GM23338 (cell line): ENCODE measurements at places on chromosomes 11 and 22.

DNA sequence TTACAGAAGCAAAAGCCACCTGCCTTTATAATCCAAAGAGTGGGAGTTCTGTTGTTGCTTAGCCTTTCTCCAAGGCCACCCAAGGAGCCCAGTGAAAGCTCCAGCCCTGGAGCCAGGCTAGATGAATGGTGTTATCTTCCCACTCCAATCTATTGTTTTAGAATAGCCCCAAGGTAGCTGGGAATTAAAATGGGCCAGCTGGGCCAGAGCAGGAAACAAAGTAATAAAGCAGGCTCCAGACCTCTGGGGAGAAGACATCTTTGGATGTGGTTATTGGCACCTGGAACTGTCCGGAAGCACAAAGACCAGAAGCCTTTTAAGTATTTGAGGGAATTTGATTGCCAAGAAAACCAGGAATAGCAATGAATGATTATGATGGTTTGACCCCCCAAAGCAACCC, 8.8 kb downstream of the C11orf96 start:
- no peaks in the 10 kb centered on the region for H3K27me3 ChIP-seq
- no peak overlapping the region for H3K4me3 ChIP-seq
- H3K27ac ChIP-seq, result no peak overlapping the region
- no peak for DNase-seq
- H3K4me1 ChIP-seq, result peaks cover 16% of the 10 kb centered on the region

- H3K27me3 ChIP-seq, result no peaks in the 10 kb centered on the region
- no peak overlapping the region for H3K27ac ChIP-seq
- peaks cover 4% of the 10 kb centered on the region; the same call in 1 of the 2 replicates for H3K4me1 ChIP-seq
- H3K36me3 ChIP-seq, result no peaks in the 10 kb centered on the region
- no peak overlapping the region for H3K4me3 ChIP-seq
- no peak for DNase-seq
These were observed 28.3 kb downstream of the TRMU start for GRCh38 chr22:46363611-46364321.

- no peaks in the 10 kb centered on the region; the same call in 1 of the 2 replicates for H3K36me3 ChIP-seq
- no peak within 1 kb of the TSS for H3K4me3 ChIP-seq
- no peaks in the 10 kb centered on the region for H3K4me1 ChIP-seq
- no peak within 1 kb of the TSS for H3K27ac ChIP-seq
- no peaks in the 10 kb centered on the region for H3K27me3 ChIP-seq
These were observed at the start of gene CRYBB3 for GRCh38 chr22:25199731-25200520. CRYBB3 (plus strand) TSS chr22:25199858; CDS start chr22:25201397, 1,539 bp downstream.

- H3K27me3 ChIP-seq, result no peaks in the 10 kb centered on the region
- H3K4me3 ChIP-seq, result no peak overlapping the region
- H3K27ac ChIP-seq, result no peak overlapping the region
- H3K4me1 ChIP-seq, result no peaks in the 10 kb centered on the region
- H3K36me3 ChIP-seq, result no peaks in the 10 kb centered on the region
- no peak for DNase-seq
These were observed 11.2 kb downstream of the MB start for GRCh38 chr22:35605851-35606481.

DNA sequence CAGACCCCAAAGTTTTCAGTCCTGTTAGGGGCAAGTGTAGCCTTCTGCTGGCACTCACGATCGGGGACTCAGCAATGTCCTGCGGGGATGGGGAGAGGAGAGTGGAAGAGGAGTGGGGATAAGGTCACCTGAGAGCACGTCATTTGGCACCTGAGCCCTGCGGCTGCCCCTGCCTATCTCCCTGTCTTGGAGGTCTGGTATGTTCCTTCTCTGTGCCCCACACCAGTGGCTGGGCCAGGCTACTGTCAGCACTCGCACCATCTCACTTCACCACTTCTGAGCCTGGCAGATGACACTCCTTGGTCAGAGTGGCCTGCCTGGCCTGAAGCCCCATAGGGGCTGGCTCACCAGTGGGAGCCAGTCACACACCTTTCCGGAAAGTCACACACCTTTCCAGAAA, 20.1 kb upstream of the CHADL start:
- no peak for DNase-seq
- no peaks in the 10 kb centered on the region for H3K4me1 ChIP-seq
- H3K36me3 ChIP-seq, result peaks cover 72% of the 10 kb centered on the region
- no peak overlapping the region for H3K4me3 ChIP-seq
- no peaks in the 10 kb centered on the region for H3K27me3 ChIP-seq

DNA sequence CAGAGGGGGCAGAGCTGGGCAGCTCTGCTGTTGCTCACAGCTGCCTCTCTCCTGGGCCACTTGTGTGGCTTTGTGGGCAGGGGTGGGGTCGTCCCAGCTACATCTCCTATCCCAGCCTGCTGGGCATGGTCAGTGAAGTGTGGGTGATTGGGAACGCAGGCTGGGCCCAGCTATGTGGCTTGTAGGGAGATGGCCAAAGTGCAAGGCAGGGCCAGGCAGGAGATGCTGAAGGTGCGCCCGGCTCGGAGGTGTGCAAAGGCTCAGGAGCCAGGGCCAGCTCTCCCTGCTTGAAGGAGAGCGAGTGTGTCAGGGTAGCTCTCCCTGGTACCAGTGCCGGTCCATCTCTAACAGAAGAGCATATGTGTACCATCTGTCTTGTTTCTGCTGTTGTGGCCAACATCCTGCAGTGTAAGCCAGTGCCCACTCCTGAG, 8.4 kb upstream of the RANBP1 start:
- no peaks in the 10 kb centered on the region for H3K4me1 ChIP-seq
- peaks cover 23% of the 10 kb centered on the region for H3K36me3 ChIP-seq

DNA sequence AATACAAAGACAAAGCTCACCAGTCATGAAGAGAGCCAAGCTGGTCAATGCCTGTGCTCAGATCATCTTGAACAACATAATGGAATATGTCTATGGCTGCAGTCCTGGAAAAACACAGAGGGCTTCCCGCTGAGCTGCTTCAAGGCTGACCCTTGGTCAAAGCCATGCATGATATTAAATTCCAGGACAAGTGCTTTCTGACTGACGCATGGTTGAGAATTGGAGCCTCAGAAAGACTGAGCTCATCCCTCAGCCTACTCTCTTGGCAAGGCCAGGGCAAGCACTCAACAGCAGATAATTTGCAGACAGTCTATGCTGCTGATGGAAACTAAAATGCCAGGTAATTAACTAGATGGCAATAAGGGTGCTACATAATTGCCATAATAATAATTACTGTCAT, 89.2 kb downstream of the GALNT18 start:
- H3K4me1 ChIP-seq, result no peaks in the 10 kb centered on the region
- no peak for DNase-seq
- H3K27ac ChIP-seq, result no peak overlapping the region
- H3K36me3 ChIP-seq, result no peaks in the 10 kb centered on the region
- H3K27me3 ChIP-seq, result no peaks in the 10 kb centered on the region

GRCh38 chr22:45163099-45163450, 650 bp upstream of the NUP50 start:
- peaks cover 46% of the 10 kb centered on the region for H3K4me1 ChIP-seq
- peak overlapping the region; percentile 80 for H3K4me3 ChIP-seq
- H3K27me3 ChIP-seq, result no peaks in the 10 kb centered on the region

DNA sequence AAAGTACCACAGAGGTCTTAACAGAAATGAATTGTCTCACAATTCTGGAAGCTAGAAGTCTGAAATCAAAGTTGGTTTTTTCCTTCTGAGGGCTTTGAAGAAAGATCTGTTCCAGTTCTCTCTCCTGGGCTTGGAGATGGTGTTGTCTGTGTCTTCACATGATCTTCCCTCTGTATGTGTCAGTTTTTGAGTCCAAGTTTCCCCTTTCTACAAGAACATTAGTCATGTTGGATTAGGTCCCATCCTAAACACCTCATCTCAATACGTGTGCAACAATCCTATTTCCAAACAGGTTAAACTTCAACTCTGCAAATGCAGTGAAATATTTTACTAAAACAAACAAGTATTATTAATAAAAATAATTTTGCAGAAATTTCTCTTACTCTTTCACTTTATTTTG, 3.1 kb upstream of the PTS start:
- no peaks in the 10 kb centered on the region for H3K36me3 ChIP-seq
- no peak for DNase-seq
- no peak overlapping the region for H3K4me3 ChIP-seq
- H3K27me3 ChIP-seq, result no peaks in the 10 kb centered on the region; the same call in 1 of the 2 replicates

GRCh38 chr11:126080161-126080941, 17.7 kb upstream of the CDON start:
- no peaks in the 10 kb centered on the region for H3K36me3 ChIP-seq
- DNase-seq, result no peak
- H3K27ac ChIP-seq, result no peak overlapping the region
- H3K4me1 ChIP-seq, result peaks cover 48% of the 10 kb centered on the region

- no peak overlapping the region for H3K4me3 ChIP-seq
- no peak overlapping the region for H3K27ac ChIP-seq
These were observed 23.7 kb downstream of the FAR1 start for GRCh38 chr11:13692172-13692571.

DNA sequence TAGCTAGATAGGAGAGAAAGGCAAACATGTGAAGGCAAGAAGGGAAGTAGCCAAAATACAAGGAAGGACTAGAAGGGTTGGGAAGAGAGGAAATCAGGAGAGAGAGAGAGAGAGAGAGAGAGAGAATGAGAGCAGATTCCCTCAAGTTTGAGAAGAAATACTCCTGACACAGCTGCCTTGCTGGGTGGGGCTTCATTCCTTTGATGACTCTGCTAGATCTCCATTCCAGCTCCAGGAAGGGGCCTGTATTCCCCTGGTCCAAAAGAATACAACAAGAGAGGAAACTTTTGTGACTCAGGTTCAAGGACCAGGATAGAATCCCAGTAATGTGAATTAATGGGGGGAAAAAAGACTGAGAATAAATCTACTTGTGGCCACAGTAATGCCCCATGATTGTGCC, 62.9 kb upstream of the SPON1 start:
- no peak for DNase-seq
- H3K27ac ChIP-seq, result no peak overlapping the region

- no peaks in the 10 kb centered on the region for H3K27me3 ChIP-seq
- no peak overlapping the region for H3K27ac ChIP-seq
- H3K36me3 ChIP-seq, result no peaks in the 10 kb centered on the region; the same call in 1 of the 2 replicates
- H3K4me3 ChIP-seq, result no peak overlapping the region
- no peak for DNase-seq
- peaks cover 28% of the 10 kb centered on the region for H3K4me1 ChIP-seq
These were observed 139.7 kb downstream of the NAV2 start for GRCh38 chr11:19852288-19852687.

- no peak overlapping the region for H3K27ac ChIP-seq
- no peak overlapping the region for H3K4me3 ChIP-seq
- H3K4me1 ChIP-seq, result no peaks in the 10 kb centered on the region
These were observed 191.6 kb downstream of the IGLL1 start for GRCh38 chr22:23388517-23388890.

GRCh38 chr11:68146704-68147474, 25.7 kb upstream of the CHKA start:
- H3K4me3 ChIP-seq, result no peak overlapping the region
- no peaks in the 10 kb centered on the region for H3K36me3 ChIP-seq
- H3K4me1 ChIP-seq, result no peaks in the 10 kb centered on the region
- DNase-seq, result no peak

GRCh38 chr11:115590254-115590653, 86.0 kb upstream of the CADM1 start:
- peaks cover 11% of the 10 kb centered on the region for H3K4me1 ChIP-seq
- no peak overlapping the region for H3K27ac ChIP-seq
- 0 out of 2 replicates have a peak overlapping the region, but pooled peaks have one; percentile 15 for H3K4me3 ChIP-seq
- peak; percentile 43 for DNase-seq

DNA sequence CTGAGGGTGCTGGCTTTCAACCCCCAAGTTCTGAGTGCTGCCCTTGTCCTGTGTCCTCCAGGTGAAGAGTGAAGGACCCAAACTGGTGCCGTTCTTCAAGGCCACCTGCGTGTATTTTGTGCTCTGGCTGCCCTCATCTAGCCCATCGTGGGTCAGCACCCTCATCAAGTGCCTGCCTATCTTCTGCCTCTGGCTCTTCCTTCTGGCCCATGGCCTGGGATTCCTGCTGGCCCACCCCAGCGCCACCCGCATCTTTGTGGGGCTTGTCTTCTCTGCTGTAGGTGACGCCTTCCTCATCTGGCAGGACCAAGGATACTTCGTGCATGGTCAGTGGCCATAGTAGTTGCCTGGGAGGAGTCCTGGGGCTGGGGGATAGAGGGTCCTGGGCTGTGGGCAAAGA, 2.3 kb downstream of the TMEM86A start:
- no peak overlapping the region for H3K4me3 ChIP-seq
- DNase-seq, result no peak
- no peaks in the 10 kb centered on the region for H3K36me3 ChIP-seq
- H3K4me1 ChIP-seq, result peaks cover 12% of the 10 kb centered on the region; the same call in 1 of the 2 replicates
- no peak overlapping the region for H3K27ac ChIP-seq

DNA sequence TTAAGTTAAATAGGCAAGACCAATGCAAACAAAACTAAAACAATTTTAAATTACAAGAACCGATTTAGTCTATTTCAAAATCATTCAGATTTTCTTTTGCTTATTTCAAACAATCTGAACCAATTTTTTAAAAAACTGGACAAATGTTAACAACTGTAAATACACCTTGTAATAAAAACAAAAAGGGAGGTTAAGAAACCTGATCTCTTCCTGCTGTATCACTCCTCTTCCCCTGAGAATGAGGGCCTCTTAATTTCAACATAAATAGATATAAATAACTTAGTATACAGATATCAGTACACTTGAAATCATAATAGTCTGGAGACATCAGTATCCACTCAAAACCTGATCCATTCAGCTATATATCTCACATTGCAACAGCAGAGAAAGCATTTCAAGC, 346.6 kb downstream of the TTC28 start:
- no peak overlapping the region for H3K27ac ChIP-seq
- no peaks in the 10 kb centered on the region for H3K27me3 ChIP-seq
- H3K4me3 ChIP-seq, result no peak overlapping the region
- no peak for DNase-seq

GRCh38 chr22:50490531-50491308, 4.1 kb downstream of the MIOX start:
- DNase-seq, result no peak
- no peak overlapping the region for H3K27ac ChIP-seq
- H3K27me3 ChIP-seq, result no peaks in the 10 kb centered on the region
- no peaks in the 10 kb centered on the region for H3K4me1 ChIP-seq
- H3K4me3 ChIP-seq, result no peak overlapping the region
- no peaks in the 10 kb centered on the region for H3K36me3 ChIP-seq

DNA sequence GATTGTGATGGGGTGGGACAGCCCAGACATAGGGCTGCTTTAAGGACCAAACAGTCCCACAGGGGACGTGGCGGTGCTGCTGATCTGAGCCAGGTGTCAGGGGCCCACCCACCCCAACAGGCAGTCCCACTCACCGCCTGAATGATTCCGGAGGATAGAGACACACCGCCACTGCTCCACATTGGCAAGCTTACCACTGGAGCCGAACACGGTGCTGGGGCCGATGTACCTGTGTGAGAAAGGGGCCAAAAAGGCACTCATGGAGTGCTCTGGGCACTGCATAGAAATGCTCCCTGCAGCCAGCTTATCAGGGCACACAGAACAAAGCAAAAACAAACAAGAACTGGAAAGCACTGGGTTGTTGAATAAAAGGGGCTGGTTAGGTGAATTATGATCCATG, 25.9 kb downstream of the HIRA start:
- H3K4me3 ChIP-seq, result no peak overlapping the region
- H3K4me1 ChIP-seq, result no peaks in the 10 kb centered on the region
- no peak for DNase-seq
- no peaks in the 10 kb centered on the region for H3K27me3 ChIP-seq
- no peak overlapping the region for H3K27ac ChIP-seq
